ENCODE measurements at places on chromosomes 2 and 18.

DNA sequence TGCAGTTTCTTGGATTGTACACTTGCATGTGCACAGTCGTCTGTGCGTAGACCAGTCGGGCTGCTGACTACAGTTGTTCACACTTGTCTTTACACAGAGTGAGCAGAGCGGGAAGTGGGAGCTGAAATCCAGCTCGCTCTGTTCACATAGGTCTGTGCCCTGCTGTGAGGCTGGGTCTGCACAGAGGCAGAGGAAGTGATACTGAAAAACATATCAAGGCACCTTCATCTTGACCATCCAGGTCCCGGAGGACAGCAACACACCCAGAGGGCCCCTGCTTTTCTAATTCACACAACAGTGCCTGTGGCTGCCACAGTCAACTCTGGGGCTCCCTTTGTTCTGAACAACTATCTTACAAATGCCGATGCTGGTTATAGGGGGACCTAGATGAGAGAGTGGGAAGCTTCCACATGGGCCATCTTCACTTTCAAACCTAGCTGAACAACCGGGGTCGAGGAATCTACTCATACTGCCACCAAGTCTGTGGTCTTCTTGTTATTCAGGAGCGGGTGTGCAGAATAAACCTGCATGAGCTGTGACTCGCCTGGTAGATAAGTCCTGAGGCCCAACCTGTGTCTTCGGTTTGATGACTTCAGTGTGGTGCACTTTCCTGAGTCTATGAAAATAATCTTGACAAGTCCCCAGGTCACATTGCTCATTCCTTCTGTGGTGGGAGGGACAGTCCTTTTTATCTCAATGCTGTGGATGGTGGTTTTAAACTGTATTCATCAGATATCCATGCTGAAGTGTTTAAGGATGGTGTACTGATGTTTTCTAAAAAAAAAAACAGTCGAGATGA, 3.5 kb upstream of the ADNP2 start:
- DNase-seq: no peak

DNA sequence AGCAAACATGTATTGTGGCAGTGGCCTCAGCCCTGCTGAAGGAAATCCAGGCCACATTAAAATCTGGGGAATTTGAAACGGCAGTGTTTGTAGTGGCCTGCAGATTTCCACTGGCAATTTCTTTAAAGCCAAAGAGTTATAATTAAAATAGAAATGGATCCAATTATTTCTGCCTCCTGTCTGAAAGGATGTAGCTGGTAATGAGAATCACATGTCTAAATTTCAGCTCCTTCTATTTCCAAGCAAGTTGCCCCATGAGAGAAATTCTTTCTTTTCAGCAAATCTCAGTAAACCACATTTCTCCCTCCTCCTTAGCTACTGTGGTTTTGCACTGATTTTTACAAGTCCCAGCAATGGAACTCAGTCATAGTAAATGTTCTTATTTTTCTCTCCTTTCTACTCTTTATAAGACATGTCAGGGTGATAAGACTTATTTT, 55.4 kb upstream of the ZNF396 start:
- no peak for DNase-seq

GRCh38 chr2:175597286-175597685, 404.8 kb downstream of the LNPK start:
- DNase-seq: no peak

DNA sequence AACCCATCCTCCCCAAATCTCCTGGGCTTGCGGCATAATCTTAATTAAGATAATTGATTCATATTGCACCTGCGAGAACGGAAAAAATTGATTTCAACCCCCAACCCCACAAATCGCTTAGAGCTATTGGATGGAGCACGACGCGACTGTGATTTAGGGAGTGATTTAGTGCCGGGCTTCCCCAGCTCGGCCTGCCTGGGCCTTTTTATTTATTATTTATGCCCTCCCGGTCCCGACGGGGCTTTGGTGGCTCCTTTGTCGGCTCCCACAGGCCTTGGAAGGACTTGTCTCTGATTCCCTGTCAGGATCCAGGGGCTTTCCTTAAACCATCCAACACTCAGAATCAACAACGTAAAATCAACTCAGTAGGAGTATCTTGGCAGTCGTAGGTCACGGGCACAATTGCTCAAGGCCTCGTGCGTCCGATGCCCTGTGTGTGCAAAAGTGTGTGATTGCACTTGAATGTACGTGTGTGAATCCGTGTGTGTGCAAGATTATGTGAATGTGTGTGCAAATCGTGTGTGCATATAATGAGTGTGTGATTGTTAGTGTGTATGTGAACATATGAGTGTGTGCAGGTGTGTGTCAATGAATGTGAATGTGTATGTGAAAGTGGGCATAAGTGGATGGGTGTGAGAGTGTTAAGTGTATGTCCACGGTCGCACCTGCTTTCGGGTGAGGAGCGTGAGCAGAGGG, 4.3 kb upstream of the NEUROD1 start:
- DNase-seq: no peak

DNA sequence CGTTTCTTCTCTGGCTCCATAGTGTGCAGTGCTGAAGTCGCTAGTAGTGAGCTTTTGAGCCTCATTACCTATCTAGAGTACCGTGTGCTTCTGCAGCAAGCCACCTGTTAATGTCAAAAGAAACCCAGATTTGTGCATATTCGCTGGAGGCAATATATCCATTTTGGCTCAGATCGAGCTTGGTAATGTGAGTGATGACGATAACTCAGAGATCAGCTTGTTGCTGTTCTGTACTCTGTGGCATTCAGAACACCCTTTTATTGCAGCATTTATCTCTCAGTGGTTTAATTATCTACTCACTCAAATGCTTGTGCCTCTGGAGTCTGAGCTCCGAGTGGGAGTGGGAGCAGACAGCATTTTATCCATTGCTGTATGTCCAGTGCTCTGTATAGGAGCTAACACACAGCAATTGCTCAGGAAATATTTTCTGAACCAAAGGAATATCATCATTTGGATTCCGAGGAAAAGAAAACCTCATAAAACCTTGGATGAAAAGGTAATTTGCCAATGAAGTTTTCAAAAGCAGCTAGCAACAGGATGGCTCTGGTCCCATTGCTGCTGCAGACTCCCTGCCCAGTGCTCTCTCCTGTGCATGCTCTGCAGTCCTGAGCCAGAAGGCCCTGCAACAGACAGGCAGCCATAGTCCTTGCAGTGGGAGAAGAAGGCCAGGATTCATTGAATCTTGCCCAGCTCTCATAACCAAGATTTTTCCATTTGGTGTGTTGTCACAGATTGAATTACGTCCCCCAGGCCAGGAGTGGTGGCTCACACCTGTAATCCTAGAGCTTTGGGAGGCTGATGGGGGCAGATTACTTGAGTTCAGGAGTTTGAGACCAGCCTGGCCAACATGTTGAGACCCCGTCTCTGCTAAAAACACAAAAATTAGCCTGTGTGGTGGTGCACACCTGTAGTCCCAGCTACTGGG, 183.8 kb downstream of the MYCN start:
- DNase-seq: no peak
